T-cell (primary cell): ENCODE measurements at places on chromosomes 1 and 21.
A peak's percentile ranks its signal among the peaks of the same experiment; 100 is the strongest.

- peaks cover 76% of the 10 kb centered on the region for H3K4me1 ChIP-seq
- no peaks in the 10 kb centered on the region for H3K27me3 ChIP-seq
- no peak overlapping the region for H3K4me3 ChIP-seq
- H3K36me3 ChIP-seq = no peaks in the 10 kb centered on the region
- DNase-seq = peak; percentile 70
- H3K27ac ChIP-seq = peak overlapping the region; percentile 75
Measured at GRCh38 chr1:100400404-100400803, 48.1 kb downstream of the CDC14A start.

DNA sequence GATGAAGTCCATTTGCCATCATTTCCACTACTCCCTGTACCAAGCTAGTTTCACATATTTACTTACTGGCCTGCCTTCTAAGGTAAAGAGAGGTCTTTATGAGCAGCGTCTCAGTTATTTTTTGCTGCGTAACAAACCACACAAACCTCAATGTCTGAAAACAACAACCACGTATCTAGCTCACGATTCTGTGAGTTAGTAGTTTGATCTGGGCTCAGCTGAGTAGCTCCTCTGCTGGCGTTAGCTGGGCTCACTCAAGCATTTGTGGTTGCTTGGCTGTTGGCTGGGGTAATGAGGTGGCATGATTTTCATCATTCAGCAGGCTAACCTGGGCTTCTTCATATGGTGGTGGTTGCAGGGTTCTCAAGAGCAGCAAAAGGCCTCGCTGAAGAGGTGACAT is 225.4 kb downstream of the FOXD2 start:
- H3K36me3 ChIP-seq = no peaks in the 10 kb centered on the region
- H3K27ac ChIP-seq = no peak overlapping the region
- no peaks in the 10 kb centered on the region for H3K27me3 ChIP-seq

DNA sequence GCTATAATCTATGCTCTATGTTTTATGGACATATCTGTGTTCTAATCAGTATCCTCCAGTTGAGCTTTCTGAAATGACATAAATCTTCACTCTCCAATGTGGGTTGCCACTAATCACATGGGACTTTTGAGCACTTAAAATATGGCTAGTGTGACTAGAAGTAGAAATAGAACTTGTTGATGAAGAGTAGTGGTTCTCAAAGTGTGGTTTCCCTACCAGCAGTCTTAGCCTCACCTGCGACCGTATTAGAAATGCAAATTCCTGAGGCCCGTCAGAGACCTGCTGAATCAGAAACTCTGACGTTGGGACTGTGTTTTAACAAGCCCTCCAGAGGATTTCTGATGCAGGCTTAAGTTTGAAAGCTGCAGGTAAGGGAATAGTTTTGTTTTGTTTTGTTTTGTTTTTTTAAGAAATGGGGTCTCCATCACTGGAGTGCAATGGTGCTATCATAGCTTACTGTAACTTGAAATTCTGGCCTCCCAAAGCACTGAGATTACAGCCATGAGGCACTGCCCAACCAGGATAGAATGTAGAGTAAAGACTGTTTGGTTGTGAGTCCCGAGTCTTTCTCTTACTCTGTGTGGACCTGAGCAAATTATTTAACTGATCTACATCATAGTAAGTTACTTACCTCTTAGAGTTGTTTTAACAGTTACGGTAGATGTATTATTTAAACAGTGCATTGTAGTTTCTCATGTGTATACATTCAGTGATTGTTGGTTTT is 21.7 kb downstream of the GLRX2 start:
- no peak overlapping the region for H3K4me3 ChIP-seq
- H3K27me3 ChIP-seq = no peaks in the 10 kb centered on the region
- peaks cover 50% of the 10 kb centered on the region for H3K36me3 ChIP-seq
- no peak for DNase-seq
- no peak overlapping the region for H3K27ac ChIP-seq
- H3K4me1 ChIP-seq = no peaks in the 10 kb centered on the region

DNA sequence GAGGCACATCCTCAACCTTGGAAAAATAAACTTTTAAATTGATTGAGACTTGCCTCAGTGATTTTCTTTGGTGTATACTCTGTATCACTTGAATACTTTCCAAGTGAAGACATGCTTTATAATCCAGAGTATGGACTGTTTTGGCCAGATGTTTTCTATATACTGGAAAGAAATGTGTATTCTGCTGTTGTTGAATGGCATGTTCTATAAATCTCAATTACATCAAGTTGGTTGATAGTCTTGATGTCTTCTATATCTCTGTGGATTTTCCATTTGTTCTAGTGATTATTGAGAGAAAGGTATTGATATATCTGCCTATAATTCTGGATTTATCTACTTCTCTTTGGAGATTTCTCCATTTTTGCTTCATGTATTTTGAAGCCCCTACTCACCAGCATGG is 37.5 kb downstream of the EBNA1BP2 start:
- H3K4me1 ChIP-seq = no peaks in the 10 kb centered on the region
- no peak overlapping the region for H3K4me3 ChIP-seq

DNA sequence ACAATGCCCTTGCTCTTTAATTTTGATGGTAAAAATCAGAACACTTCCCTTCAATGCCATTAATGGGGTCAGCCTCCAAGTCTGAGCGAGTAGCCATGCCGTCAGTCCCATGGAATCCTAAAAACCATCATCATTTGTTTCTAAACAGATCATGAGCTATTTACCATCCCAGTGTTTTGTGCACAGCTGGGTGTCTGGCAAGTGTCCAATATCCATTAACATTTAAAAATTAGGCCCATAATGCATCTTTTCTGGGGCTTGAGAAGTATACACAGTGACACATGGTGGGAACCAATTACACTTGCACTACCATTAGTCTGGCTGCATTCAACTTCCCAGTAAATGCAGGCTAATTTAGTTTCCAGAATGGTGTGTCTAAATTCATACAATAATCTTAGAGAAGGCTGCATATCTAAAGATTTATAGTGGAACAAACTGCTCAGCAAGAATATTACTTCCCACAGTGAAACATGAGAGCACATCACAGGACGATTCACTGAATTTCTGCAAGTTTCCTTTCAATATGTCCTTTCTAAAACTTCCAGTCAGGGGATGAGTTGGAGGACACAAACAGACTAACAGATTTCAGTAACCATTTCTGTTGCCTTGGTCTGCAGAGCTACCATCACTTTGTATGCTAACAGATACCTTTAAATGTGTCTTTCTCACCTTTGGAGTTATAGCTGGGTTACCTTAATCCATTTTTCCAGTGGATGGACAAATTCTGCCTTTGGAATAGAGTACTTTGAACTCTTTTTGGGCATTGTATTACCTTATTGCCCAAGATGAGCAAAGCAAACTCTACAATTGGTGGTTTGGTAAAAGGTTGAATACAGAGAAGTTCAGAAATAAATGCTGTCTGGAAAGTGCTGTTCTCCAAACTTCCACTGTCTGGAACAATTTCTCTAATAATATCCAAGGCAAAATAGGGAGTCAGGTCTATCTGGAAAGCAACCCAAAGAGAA is 258.0 kb downstream of the PTBP2 start:
- no peaks in the 10 kb centered on the region for H3K36me3 ChIP-seq
- H3K4me1 ChIP-seq = no peaks in the 10 kb centered on the region
- H3K4me3 ChIP-seq = no peak overlapping the region

- H3K4me1 ChIP-seq = no peaks in the 10 kb centered on the region
- DNase-seq = no peak
- no peaks in the 10 kb centered on the region for H3K36me3 ChIP-seq
- H3K4me3 ChIP-seq = no peak overlapping the region
Measured at GRCh38 chr1:8439015-8439702, 121.2 kb downstream of the SLC45A1 start.

- no peak overlapping the region for H3K27ac ChIP-seq
- no peaks in the 10 kb centered on the region for H3K27me3 ChIP-seq
- H3K4me3 ChIP-seq = no peak overlapping the region
- H3K4me1 ChIP-seq = no peaks in the 10 kb centered on the region
Measured at GRCh38 chr1:172288581-172288980, 131.9 kb upstream of the C1orf105 start.

- H3K4me1 ChIP-seq = no peaks in the 10 kb centered on the region
- no peaks in the 10 kb centered on the region for H3K36me3 ChIP-seq
- no peak for DNase-seq
- H3K27ac ChIP-seq = no peak overlapping the region
- H3K27me3 ChIP-seq = no peaks in the 10 kb centered on the region
- H3K4me3 ChIP-seq = no peak overlapping the region
Measured at GRCh38 chr1:17305576-17306095, 2.4 kb upstream of the PADI4 start.

GRCh38 chr1:3056641-3057040 is 12.4 kb upstream of the PRDM16 start:
- H3K36me3 ChIP-seq = no peaks in the 10 kb centered on the region
- no peak for DNase-seq
- no peaks in the 10 kb centered on the region for H3K4me1 ChIP-seq
- no peak overlapping the region for H3K27ac ChIP-seq
- no peak overlapping the region for H3K4me3 ChIP-seq

DNA sequence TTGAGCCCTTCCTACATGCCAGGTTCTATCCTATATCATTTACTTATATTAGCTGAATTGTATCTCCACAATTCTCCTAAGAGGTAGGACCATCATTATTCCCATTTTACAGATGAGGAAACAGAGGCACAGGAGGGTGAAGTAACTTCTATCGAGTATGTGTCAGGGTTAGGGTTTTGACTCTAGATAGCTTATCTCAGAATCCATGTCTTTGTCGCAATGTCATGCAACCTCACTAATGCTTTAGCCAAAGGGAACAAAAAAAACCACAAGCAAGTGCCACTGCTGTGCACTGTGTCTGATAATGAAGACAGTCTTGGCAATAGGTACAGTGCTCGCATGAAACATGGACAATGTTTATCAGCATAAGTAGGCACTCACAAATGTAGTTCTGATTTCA is 95.4 kb upstream of the CLDN14 start:
- H3K4me3 ChIP-seq = no peak overlapping the region
- H3K27ac ChIP-seq = no peak overlapping the region
- DNase-seq = no peak
- no peaks in the 10 kb centered on the region for H3K4me1 ChIP-seq
- no peaks in the 10 kb centered on the region for H3K36me3 ChIP-seq

- no peaks in the 10 kb centered on the region for H3K36me3 ChIP-seq
- DNase-seq = no peak
- H3K27me3 ChIP-seq = peaks cover 11% of the 10 kb centered on the region
Measured at GRCh38 chr1:48028218-48029069, 31.3 kb upstream of the TRABD2B start.

- H3K27ac ChIP-seq = no peak overlapping the region
- no peak for DNase-seq
- H3K36me3 ChIP-seq = no peaks in the 10 kb centered on the region
- no peak overlapping the region for H3K4me3 ChIP-seq
- no peaks in the 10 kb centered on the region for H3K27me3 ChIP-seq
Measured at GRCh38 chr21:45990741-45991605, 9.4 kb downstream of the COL6A1 start.

DNA sequence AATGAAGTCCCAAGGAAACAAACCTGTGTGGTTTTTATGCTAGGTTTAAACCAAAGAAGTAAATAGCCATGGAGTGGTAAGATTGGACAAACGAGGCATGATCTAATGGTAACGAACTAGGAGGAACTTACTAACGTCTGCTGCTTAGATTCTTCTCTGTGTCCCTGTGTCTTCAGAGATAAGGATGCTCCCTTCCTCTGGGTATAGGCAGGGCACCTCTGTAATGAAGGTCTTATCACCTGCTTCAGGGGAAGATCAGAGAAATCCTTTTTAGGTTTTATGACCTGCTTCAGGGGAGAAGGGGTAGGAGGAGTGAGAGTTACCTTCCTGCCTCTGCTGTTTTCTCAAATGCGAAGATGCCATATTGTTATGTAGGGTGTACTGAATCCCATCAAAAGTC is 214.9 kb upstream of the L1TD1 start:
- no peak overlapping the region for H3K27ac ChIP-seq
- H3K36me3 ChIP-seq = no peaks in the 10 kb centered on the region
- H3K4me1 ChIP-seq = no peaks in the 10 kb centered on the region
- no peak for DNase-seq
- H3K4me3 ChIP-seq = no peak overlapping the region

DNA sequence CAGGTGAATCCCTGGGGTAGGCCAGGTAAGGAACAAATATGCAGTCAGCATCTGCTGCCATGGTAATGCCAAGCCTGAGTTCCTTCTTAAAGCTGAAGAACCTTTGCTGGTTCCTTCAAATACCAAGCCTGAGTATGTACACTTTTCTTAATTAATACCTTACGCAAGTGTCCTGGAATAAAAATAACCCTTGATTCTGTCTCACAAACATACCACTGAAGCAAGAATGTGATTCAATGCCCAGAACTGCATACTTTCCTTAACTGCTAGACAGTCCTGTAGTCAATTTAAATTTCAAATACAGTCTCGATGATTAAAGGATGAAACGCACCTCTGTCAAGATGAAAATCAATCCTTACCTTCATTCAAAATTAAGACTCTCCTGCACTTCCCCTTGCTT is 634.0 kb upstream of the CHRM3 start:
- no peak overlapping the region for H3K27ac ChIP-seq
- H3K4me3 ChIP-seq = no peak overlapping the region
- no peaks in the 10 kb centered on the region for H3K27me3 ChIP-seq
- no peaks in the 10 kb centered on the region for H3K4me1 ChIP-seq
- no peaks in the 10 kb centered on the region for H3K36me3 ChIP-seq

GRCh38 chr1:201270616-201271390 is 12.5 kb upstream of the PKP1 start:
- H3K27me3 ChIP-seq = no peaks in the 10 kb centered on the region
- H3K4me1 ChIP-seq = no peaks in the 10 kb centered on the region
- no peak overlapping the region for H3K4me3 ChIP-seq
- no peak for DNase-seq
- no peaks in the 10 kb centered on the region for H3K36me3 ChIP-seq
- H3K27ac ChIP-seq = no peak overlapping the region

- peaks cover 3% of the 10 kb centered on the region for H3K4me1 ChIP-seq
- no peaks in the 10 kb centered on the region for H3K36me3 ChIP-seq
- H3K27me3 ChIP-seq = peaks cover 15% of the 10 kb centered on the region
- no peak overlapping the region for H3K27ac ChIP-seq
- H3K4me3 ChIP-seq = no peak overlapping the region
Measured at GRCh38 chr1:100543640-100544039, 5.7 kb downstream of the GPR88 start.

- H3K4me1 ChIP-seq = no peaks in the 10 kb centered on the region
- H3K27ac ChIP-seq = no peak overlapping the region
- no peaks in the 10 kb centered on the region for H3K27me3 ChIP-seq
- no peak overlapping the region for H3K4me3 ChIP-seq
- no peaks in the 10 kb centered on the region for H3K36me3 ChIP-seq
Measured at GRCh38 chr21:38134084-38134873, 122.5 kb upstream of the KCNJ15 start.

GRCh38 chr1:91827087-91827458 is 58.9 kb downstream of the TGFBR3 start:
- no peak overlapping the region for H3K4me3 ChIP-seq
- no peaks in the 10 kb centered on the region for H3K36me3 ChIP-seq
- H3K27me3 ChIP-seq = no peaks in the 10 kb centered on the region
- H3K27ac ChIP-seq = no peak overlapping the region
- peaks cover 22% of the 10 kb centered on the region for H3K4me1 ChIP-seq
- DNase-seq = no peak

- H3K4me1 ChIP-seq = peaks cover 9% of the 10 kb centered on the region
- H3K36me3 ChIP-seq = no peaks in the 10 kb centered on the region
Measured at GRCh38 chr1:15100880-15101760, 52.4 kb upstream of the TMEM51 start.
